NCI-H460 (cell line): ENCODE measurements at places on chromosomes 12 and 14.

GRCh38 chr12:10171973-10172728 is at the start of gene OLR1:
Gene OLR1, minus strand, starts transcription at chr12:10172132. Its CDS starts 55 bp downstream, at chr12:10172077.
- no peak for DNase-seq

GRCh38 chr14:74407021-74407800 is 18.8 kb downstream of the SYNDIG1L start:
- no peak for DNase-seq

- no peak for DNase-seq
These were observed 141.3 kb downstream of the KTN1 start for GRCh38 chr14:55721353-55721752.

DNA sequence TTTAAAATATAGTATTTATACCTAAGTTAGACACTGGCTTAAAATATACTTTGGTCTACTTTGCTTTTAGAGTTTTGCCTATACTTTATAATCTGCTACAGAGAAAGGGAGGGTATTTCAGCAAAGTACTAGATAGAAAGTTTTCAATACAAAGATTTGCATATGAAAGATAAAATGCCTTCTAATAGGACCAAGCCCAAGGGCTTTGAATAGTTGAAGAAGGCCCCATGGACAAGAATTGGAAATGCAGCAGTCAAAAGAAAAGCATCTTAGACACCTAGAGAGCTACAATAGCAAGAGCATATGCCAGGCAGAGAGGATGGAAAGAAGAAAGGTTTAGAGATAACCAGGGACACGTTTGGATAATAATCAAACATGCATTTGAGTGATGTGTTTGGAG is 83.1 kb upstream of the DNM1L start:
- no peak for DNase-seq

GRCh38 chr14:74945852-74946658 is 9.3 kb downstream of the PGF start:
- peak; percentile 82 for DNase-seq
